NCI-H2081 (cell line): ENCODE measurements at places on chromosomes 1 and 21.

- no peak for DNase-seq
These were observed 1.9 kb downstream of the ITPKB start for GRCh38 chr1:226736908-226737818.

- DNase-seq, result no peak
These were observed 157.4 kb upstream of the L1TD1 start for GRCh38 chr1:62037274-62037673.

DNA sequence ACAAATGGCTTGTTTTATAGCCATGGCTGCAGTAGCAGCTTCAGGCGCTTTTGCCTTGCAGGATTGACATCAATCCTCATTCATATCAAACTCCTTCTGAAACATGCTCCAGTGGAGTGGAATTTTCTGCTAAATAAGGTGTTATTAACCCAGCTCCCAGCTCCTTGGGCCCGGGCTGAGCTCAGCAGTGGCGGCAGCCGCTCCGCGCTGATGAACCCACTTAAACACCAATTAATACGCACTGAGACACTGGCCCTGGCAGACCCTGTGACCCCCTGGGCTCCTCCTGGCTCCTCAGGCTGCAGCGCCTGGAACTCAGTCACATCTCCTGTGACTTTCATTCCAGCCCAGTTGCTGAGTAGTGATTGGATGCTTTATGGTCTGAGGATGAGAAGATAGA is 137.4 kb upstream of the GRIK3 start:
- DNase-seq, result no peak

- DNase-seq, result no peak
These were observed 89.1 kb downstream of the RWDD3 start for GRCh38 chr1:95323123-95323522.

- no peak for DNase-seq
These were observed 5.5 kb upstream of the GBP1 start for GRCh38 chr1:89070509-89070908.

GRCh38 chr21:25328736-25329135 is 278.5 kb downstream of the MRPL39 start:
- no peak for DNase-seq
